ENCODE measurements at places on chromosomes 11 and 22.
A peak's percentile ranks its signal among the peaks of the same experiment; 100 is the strongest.

- DNase-seq, result peak; percentile 67
Measured at GRCh38 chr11:112279901-112280267, 19.2 kb upstream of the PLET1 start.

- DNase-seq, result no peak
Measured at GRCh38 chr11:44622190-44622650, 56.8 kb downstream of the CD82 start.

DNA sequence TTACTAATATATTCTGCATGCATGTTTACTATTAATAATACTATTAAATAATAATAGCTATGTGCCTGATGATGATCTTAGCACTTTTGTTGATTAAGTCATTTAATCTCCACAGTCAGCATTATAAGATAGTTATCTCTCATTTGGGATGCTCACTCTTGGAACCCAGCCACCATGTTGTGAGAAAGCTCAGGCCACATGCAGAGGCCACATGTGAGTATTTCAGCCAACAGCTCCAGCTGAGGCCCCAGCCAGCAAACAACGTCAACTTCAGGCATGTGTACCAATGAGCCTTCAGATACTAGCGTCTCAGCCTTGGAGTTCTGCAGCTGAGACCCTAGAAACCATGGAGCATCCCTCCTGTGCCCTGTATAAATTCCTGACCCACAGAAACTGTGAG lies 798.1 kb upstream of the LRRC4C start:
- no peak for DNase-seq

- peak; percentile 34 for DNase-seq
Measured at GRCh38 chr11:130068986-130069658, 572 bp upstream of the APLP2 start.

Data from activated CD4-positive, CD25-positive, alpha-beta regulatory T cell (primary cell).